Hypothalamus (tissue), 51 donors: ENCODE measurements at places on chromosomes 4 and X.

DNA sequence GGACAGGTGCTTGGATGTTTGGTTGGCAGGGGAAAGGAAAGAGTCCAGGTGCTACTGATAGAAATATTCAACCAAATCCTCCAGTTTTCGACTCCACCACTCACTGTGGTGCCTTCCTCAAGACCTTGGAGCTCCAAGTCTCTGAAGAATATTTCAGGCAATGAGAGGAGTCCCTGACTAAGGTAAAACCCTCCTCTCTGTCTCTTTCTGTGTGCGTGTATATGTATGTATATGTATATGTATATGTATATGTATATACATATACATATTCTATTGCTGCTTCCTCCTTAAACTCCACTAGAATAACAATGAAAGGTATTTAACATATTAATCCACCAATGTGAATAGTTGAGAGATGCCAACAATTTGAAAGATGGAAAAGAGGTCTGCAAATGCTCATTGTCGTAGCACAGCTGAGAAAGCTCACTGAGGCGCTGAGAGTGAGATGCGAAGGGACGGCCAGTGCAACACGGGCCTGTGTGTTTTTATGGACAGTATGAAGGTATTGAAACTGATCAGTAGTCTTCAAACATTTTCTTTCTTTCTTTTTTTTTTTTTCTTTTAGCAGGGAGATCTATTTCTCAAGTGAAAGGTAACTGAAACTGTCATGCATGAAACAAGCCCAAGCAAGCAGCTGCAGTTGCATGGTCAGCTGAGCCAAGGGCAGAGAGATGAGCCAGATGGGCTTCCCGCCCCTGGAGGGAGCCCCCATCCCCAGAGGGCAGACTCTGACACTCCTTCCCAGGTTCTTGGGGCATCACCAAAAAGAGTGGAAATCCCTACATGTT, 41.1 kb upstream of the HS3ST1 start:
- DNase-seq, result no peak

GRCh38 chrX:138345801-138346200, 365.7 kb downstream of the FGF13 start:
- DNase-seq, result no peak

GRCh38 chr4:99404595-99405287, 30.4 kb downstream of the ADH7 start:
- DNase-seq, result no peak

DNA sequence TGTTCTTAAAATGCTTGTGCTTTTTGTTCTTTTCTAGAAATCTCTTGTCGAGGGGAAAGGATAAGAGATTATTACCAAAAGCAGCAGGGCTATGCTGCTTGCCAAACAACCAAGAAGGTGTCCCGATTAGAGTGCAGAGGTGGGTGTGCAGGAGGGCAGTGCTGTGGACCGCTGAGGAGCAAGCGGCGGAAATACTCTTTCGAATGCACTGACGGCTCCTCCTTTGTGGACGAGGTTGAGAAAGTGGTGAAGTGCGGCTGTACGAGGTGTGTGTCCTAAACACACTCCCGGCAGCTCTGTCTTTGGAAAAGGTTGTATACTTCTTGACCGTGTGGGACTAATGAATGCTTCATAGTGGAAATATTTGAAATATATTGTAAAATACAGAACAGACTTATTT, 81.5 kb upstream of the PACRGL start:
- no peak for DNase-seq

DNA sequence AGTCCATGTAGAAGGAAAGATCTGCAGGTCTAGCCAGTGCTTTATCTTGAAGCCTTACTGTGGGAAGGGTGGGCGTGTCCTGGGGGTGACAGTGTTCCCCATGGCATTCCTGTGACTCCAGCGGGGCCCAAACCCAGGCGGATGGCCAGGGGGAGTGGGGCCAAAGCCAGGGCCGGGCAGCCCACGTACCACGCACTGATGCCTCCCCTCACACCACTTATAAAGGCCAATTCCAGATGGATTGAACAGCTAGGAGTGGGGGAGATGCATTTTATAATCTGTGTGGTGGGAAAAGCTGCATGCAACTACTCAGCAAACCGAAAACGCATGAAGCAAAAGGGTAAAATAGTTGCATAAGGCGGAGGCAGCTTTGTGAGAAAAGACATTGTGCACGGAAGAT, 36.4 kb downstream of the NELFA start:
- DNase-seq, result no peak

DNA sequence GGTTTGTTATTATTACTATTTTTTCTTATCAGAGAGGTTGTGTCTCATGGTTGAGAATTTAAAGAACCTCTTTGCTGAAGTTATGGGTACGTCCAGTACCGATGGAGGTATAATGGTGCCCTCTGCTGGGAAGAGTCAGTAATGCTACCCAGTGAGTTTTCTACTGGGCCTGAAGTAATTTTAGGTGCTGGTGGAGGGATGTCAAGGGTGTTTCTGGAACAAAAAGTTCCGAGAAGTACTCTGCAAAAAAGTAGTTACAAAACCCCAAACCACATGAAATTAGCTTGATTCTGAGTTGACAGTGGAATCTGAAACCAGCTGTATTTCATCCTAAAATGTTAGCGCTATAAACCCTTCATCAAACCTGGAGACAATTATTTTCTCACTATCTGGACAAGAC, 102.5 kb upstream of the MID1 start:
- no peak for DNase-seq
